ENCODE measurements at places on chromosomes 2 and 18. TPM values are rescaled to one million over a fixed set of nuclear protein-coding genes. Genes with fewer than 3 reads are reported as not detected.

DNA sequence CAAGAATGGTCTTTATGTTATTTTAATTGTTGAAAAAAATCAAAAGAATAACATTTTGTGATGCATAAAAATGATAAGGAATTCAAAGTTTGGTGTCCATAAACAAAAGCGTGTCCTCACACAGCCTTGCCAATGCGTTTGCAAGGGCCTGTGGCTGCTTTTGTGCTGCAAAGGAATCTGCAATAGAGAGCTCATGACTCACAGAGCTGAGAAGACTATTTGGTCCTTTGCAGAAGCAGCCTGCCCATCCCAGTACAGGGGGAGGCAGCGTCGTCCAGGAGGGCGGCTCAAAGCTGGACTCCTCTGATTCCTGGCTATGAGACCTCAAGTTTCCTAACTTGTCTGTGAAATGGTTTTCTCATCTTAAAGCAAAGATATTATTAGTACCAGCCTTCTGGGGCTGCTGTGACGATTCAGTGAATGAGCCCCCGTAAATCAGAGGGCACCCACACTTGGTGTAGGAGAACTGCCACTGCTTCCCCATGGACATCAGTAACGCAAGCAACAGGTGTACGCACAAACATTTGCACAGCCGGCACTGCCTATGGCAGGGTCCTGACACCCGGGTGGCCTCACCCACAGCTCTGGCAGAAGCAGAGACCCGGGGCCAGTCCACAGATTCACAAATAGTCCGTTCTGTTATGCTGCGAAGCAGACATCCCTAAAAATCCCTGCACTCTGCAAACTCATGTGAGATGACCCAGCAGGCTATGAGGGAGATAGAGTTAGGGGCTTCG, 70.6 kb upstream of the ASAP2 start:
- peaks cover 9% of the 10 kb centered on the region for H3K4me1 ChIP-seq
- H3K4me3 ChIP-seq = no peak overlapping the region
- no peaks in the 10 kb centered on the region for H3K36me3 ChIP-seq
- no peak for DNase-seq
- no peak overlapping the region for H3K27ac ChIP-seq

- DNase-seq = no peak
- H3K4me3 ChIP-seq = no peak overlapping the region
- no peaks in the 10 kb centered on the region for H3K27me3 ChIP-seq
- H3K36me3 ChIP-seq = no peaks in the 10 kb centered on the region
- H3K4me1 ChIP-seq = peaks cover 55% of the 10 kb centered on the region
Measured at GRCh38 chr2:11534071-11534745, 363 bp downstream of the GREB1 start.

DNA sequence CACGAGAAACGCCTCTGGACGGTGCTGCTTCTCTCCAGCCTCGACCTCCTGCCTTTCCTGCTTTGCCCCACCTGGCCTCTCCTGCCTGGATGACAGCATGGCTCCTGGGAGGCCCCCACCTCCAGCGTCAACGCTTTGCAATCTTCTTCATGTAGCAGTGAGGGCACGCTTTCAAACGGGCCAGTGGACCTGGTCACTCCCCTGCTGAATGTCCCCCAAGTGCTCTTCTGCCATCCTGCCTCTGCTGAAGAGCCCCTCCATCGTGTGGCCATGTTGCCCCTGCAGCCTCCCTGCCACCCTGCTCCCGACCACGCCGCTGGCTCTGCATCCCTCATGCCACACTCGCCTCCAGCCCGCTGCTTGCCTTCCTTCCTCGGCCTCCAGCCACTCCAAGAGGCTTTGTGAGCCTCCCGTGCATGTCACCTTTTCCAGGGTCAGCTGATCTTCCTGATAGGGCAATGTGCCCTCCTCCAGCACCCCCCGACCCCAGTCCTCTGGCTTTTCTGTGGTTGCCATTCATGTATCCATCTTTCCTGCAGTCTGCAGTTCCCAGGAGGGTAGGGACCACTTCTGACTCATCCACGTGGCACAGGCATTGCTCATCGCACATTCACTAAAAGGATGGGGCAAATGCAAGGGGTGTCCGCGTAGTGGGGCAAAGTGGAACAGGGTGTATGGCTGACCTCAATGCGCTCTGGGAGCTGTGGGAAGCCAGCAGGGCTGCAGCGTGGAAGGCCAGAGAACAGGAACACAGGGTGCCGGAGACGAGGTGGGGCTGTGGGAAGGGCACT, 268.8 kb downstream of the TWIST2 start:
- no peaks in the 10 kb centered on the region for H3K27me3 ChIP-seq
- no peak overlapping the region for H3K4me3 ChIP-seq
- H3K36me3 ChIP-seq = no peaks in the 10 kb centered on the region
- no peak overlapping the region for H3K27ac ChIP-seq
- DNase-seq = no peak

- H3K4me3 ChIP-seq = no peak overlapping the region
- H3K27me3 ChIP-seq = no peaks in the 10 kb centered on the region
- DNase-seq = no peak
Measured at GRCh38 chr2:190271783-190272456, 47.7 kb downstream of the HIBCH start.

DNA sequence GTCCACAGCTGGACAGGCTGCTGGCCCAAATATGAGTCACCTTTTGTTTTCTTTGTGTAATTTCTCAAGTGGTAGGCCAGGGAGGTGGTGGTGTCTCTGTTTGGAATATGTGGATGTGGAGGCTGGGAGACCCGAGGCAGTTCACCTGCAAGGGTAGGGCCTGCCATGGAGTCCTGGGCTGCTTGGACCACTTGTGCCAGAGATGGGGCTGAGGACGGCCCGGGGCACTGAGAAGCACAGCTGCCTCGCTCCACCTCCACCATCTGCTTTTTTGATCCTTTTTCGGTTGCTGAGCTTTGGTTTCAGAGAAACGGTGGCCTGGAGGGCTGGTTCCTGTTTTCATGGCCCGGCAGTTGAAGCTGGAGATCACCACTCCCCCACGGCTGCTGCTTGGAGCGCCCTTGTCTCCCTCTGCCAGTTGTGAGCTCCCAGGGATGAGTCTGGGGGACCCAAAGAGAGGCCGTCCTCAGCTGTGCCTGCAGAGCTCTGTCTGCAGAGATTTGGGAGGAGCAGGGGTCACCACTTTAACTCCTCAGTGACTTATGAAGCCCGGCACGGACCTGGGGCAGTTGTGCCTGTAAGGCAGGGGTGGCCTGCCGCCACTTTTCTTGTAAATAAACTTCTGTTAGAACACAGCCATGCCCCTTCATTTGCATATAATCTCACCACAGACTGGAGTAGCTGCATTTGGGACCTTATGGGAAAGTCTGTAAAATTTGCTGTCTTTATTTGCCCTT, 67.6 kb upstream of the MCFD2 start:
- H3K36me3 ChIP-seq = no peaks in the 10 kb centered on the region
- H3K27me3 ChIP-seq = no peaks in the 10 kb centered on the region
- no peak overlapping the region for H3K27ac ChIP-seq
- H3K4me3 ChIP-seq = no peak overlapping the region
- H3K4me1 ChIP-seq = peaks cover 53% of the 10 kb centered on the region

Gene RAB27B
- 1.7 TPM for total RNA-seq

Gene CYP26B1
- total RNA-seq = 86.2 TPM
